ENCODE measurements at places on chromosomes 2 and 18.

DNA sequence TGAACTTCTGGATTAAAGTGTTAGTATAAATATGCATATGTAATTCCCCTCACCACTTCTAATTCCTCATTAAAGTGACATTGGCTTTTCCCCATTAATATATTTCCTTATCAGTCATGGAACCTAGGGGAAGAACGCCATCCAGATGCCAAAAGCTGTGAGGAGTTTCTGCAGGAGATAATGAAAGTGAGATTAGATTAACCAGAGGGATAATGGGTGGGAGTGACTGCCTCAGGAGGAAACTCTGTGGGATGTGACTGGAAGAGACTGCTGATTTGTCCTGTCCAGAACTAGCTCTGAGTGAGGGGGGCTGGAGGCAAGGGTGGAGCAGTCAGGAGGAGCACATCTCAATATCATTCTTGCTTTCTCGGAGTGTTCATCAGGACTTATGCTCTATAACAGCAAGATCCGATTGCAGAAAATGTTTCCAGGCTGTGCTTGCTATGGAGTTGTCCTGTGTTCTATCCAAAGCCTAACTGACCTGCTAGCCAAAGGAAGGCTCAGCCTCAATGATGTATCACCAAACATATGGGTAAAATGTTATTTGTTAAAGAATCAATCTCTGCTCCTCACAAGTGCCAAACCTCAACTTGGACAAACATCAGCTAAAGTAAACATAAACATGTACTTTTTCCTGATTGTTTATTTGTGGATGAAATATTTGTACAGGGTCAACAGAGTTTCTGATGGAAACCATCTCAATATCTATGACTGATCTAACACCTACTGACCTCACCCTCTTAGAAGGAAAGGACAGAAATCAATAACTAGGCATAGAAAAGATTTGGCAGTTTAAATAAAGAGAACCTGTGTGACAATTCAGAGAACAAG, 118.5 kb downstream of the ASXL3 start:
- DNase-seq = no peak

- DNase-seq = peak; percentile 51
These were observed 35.7 kb upstream of the GPR155 start for GRCh38 chr2:174522553-174522952.

DNA sequence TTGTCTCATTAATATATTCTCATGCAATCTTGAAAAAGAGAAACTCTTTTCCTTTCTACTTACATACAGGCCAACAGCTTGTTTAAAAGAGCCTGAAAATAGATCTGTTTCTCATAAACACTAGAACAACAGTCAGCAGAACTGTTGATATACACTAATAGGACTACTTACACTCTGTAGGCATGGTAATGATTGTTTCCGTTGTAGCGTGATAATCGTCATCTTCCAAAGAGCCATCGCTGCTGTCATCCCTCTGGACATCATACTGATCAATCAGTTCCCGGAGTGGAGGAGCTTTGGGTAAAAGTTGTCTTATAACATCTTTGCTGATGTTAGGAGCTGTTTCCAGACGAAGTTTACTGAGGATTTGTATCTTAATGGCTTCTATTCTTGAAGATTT, 476 bp downstream of the MSTN start:
- peak; percentile 18 for DNase-seq

DNA sequence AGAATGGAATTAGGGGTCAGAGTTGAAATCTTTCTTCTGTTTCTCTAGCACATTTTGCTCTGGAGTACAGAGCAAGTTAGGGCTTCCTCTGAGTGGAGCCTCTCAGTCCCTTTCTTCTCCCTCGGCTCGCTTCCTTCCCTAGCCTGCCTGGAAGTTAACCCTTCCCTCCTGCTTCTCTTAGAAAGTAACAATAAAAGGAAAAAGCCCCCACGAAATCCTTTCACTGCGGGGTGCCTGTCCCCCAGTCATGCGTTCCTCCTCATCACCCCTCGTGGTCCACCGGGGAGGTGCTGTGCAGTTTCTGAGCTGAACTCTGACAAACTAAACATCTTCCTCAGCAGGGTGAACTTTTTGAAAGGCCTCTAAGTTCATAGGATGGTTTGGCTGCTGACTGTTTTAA, 2.0 kb downstream of the IGFBP2 start:
- DNase-seq = no peak

DNA sequence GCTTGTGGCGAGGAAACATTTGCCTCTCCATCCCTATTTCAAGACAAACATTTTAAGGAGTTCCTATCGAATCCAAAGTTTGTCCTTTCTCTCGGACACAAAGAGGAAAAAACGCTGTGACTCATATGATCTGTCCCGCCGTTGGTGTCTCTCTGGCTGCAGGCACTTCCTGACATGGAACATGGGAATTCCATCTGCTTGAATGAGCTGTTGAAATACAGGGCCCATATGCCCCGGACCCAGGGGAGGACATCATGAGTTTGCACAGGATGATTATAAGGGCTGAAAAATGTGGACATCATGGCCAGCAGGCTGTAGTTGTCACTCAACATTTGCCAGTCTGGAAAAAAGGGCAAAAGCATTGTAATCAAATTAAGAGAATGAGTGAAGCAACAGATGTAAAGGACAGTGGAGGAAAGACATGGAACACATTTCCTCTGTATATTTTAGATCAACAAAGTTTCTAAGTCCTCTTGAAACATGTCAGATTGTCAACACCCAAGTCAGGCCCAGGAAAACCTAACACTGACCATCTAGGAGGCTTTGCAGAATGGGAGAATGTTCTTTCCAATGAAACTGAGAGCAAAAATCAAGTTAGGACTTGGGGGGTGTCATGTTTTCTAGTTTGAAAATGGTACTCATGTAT, 103.2 kb upstream of the SMIM21 start:
- DNase-seq = peak; percentile 42

GRCh38 chr2:44184106-44184505, 15.4 kb downstream of the PPM1B start:
- no peak for DNase-seq

GRCh38 chr18:47549021-47549540, 297.6 kb upstream of the SKOR2 start:
- DNase-seq = no peak

GRCh38 chr2:45984896-45985473, 312.2 kb upstream of the EPAS1 start:
- no peak for DNase-seq

DNA sequence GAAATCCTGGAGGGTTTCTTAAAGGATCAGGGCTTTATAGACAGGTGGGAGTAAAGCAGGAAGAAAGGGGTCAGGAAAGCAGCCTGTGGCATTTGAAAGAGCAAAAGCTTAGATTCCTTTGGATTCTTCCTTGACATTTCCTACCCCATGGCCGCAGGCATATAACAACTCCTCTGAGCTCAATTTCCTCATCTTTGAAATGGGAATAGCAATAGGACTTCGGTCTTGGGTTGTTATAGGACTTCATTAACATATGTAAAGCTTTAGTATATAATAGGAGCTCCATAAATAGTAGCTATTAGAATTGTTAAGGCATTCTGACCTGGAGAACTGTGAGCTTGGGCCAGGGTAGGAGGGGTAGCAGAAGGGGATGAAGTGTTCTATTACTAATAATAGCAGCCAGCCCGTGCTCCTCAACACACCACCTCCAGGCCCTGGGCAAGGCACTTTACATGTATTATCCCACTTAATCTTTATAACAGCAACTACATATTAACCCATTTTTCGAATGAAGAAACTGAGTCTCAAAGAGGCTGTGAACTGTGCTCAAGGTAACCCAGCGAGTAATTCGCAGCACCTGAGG, 10.6 kb downstream of the ZFP36L2 start:
- DNase-seq = no peak

DNA sequence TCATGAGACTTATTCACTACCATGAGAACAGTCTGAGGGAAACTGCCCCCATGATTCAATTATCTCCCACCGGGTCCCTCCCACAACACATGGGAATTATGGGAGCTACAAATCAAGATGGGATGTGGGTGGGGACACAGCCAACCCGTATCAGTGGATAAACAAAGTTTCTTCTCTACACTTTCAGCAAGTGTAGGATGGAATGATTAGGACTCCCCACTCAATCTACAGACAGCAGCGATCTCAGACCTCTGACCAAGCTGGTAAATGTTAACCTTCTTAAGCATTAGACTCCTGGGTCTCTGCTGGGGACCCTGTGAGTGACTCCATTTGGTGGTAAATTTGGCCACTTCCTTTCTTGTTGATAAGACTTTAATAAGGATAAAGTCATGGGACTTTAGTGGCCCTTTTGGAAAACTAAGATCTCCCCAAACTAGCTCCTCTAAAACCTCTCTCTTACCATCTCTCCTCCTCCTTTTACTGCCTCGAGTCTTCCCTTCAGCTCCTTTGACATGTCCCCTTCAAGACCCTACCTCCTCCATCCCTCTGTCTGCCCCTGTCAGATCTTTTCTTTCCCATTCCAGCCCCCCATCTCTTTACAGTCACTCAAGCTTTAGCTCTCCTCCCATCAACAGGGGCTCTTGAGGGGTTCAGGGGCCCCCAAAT, 71.9 kb downstream of the MYL12B start:
- DNase-seq = no peak

DNA sequence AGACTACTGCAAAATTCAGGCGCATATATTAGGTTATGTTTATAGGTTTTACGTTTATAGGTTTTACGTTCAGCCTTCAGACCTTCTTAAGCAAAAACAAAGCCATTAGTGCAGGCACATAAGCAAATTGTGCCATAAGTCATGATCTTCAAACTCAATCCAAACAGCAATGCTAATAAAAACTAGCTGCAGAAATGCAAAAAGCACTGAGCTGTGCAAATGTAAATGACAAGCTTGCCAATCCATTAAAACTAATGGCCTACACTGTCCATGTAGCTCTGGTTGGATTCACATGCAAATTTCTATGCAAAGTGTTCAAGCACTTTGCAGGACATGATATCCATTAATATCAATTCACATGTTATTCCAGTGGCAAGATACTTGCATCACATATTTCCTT, 50.9 kb downstream of the LRPPRC start:
- DNase-seq = no peak

- no peak for DNase-seq
These were observed 412.6 kb upstream of the FAM98A start for GRCh38 chr2:34011684-34012083.

GRCh38 chr18:78423811-78424210, 555.8 kb upstream of the SALL3 start:
- no peak for DNase-seq

DNA sequence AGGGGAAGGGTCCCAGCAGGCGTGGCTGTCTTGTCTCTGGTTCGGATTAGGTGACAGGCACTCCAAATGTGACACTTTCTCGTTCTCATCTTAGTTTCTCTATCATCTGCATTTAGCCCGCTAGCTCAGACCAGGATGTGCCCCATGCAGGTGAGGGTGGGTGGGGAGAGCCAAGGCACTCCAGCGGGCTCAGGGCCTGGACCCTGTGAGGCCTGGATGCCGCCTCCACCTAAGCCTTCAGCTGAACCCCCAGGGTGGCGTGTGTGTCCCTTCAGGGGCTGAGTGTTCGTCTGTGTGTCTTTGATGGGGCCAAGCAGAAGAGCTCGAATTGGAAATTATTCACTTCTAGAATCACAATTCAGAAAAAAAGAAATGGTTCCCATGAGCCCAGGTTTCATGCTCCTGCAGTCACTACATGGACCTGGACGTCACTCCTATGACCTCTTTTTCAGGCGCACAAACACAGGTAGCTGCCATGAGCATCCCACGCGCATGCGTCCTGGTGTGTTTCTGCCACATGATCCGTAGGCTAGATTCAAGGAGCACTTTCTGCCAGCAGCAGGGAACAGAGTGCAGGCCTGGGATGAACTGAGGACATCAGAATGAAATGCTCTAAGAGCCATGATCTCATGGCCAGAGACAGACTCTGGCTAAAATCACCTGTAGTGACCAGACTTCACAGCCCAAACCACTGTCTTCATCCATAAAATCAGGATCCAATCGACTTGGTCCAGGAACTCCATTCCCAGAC, 25.8 kb downstream of the CIDEA start:
- no peak for DNase-seq

DNA sequence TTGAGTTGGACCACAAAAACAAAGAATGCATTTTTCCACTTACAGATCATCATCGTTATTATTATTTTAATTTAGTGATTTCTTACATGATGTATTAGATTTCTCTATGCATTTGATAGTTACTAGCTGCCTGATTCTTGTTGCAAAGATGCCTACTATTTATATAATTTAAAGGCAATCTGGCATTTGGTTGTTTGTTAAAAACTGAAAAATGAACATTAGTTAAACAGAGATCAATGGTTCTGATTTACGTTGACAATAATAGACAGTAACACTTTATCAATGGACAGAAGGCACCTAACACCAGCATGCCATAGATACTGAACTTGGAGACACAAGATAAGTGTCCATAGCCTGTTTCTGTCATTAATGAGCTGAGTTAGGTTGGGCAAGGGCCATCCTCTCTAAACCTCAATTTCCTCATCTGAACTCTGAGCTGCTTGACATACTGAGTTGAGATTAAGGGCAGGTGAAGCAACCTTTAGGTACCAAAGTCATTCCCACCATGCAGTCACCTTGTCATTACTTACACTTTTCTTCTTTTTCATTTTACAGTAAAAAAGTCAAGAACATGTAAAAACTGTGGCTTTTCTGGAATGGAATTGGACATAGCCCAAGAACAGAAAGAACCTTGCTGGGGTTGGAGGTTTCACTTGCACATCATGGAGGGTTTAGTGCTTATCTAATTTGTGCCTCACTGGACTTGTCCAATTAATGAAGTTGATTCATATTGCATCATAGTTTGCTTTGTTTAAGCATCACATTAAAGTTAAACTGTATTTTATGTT, 3.1 kb downstream of the CCL20 start:
- DNase-seq = peak; percentile 16

DNA sequence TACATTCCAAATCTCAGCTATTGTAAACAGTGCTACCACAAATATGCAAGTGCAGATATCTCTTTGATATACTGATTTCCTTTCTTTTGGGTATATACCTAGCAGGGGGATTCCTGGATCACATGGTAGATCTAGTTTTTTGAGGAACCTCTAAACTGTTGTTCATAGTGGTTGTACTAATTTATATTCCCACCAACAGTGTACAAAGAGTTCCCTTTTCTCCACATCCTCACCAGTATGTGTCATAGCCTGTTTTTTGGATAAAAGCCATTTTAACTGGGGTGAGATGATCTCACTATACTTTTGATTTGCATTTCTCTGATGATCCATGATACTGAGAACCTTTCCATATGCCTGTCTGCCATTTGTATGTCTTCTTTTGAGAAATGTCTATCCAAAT, 6.3 kb upstream of the CCNT2 start:
- peak; percentile 56 for DNase-seq

DNA sequence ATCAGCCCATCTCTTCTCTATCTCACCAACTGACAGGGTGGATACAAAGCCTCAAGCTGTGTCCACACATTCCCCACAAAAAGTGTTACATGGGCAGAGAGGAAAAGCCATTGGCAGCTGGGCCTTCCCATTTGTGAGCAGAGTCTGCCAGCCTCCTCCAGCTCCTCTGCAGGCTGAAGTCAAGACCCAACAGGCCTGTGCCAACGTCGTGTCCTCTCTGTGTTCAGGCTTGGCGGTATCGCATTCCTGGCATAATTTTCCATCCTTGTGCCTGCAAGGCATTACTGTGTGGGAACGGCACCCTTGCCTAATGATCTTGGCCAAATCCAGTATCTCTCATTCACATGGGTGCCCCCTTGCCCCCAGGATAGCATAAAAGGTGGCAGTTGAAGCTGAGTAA, 41.5 kb upstream of the APCDD1 start:
- no peak for DNase-seq

GRCh38 chr18:54192900-54193299, 31.6 kb downstream of the MBD2 start:
- no peak for DNase-seq

GRCh38 chr2:105328281-105329196, 996 bp downstream of the TGFBRAP1 start:
- peak; percentile 23 for DNase-seq
